ENCODE measurements at places on chromosomes 6 and 20.

DNA sequence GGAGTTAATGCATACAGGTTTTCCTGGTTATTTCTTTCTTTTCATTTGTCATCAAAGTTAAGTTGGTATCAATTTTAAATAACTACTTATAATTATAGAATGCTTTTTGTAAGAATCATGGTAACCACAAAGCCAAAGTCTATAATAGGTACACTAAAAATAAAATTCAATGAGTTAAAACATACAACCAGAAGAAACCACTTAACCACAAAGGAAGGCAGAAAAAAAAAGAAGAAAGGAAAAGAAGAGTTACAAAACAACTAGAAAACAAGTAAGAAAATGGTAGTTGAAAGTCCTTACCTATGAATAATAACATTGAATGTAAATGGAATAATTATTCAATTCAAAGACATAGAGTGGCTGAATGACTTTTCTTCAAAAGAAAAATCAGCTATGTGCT lies 45.6 kb downstream of the THBS2 start:
- no peak for DNase-seq

DNA sequence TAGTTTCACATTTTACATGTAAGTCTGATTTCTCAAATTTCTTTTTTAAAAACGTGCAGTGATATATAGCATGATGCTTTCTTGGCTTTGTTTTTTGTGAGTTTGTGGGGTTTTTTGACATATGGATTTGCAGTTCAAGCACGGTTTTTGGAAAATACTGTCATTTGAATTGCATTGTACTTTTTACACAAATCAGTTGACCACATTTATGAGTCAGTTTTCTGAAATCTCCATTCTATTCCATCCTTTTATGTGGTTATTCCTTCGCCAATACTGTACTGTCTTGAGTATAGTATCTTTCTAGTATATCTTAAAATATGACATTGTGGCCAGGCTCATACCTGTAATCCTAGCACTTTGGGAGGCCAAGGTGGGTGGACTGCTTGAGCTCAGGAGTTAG lies 890.0 kb upstream of the CITED2 start:
- DNase-seq = no peak

DNA sequence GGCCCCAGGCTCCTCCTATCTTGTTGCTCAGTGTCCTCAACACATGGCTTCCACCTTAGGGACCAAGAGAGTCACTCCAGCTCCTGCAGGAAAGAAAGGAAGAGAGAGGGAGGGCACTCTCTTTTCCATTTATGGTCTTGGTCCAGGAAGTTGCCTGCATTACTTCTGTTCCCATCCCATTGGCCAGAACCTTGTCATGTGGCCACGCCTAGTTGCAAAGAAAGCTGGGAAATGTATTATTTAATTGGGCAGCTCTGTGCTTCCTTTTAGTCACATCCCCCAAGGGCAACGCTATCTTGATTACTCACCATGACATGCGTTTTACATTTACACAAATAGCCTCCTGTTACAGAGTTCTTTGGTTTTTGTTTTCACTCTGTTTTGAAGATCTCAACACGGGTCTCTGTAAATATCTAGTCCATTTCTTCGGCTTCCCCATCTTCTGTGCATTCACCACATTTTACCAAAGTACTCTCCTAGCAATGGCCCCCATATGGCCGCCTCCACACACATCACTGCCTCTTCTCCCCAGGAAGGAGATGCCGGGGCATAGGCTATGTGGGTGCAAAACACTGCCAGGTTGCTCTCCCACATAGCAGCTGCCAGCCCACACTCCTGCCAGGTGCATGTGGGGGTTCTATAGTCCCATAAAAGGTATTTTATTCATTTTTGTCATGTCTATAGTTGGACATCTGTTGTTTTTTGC lies 35.7 kb upstream of the ZMYND8 start:
- no peak for DNase-seq

DNA sequence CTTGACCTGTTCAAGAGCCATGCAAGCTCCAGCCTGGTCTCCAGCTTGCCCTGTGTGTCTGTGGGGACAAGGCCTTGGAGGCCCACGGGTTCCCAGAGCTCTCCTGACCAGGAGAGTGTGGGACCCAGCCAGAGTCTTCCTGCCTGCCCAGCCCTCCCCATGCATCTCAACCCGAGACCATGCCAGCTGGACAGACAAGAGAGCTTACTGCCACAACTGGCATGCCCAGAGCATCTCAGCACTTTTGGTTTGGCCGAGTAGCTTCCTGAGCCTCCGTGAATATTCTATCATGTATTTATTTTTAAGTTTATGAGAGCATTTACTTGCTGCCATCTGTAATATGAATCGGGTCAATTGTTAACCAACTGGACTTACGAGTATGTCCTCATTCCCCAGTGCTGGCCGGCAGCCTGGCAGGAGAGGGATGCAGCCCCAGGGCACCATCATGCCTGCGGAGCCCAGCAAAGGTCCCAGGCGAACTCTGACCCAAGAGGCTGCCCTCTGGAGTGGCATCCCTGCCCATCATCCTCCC lies 14.9 kb downstream of the IP6K3 start:
- DNase-seq = no peak

DNA sequence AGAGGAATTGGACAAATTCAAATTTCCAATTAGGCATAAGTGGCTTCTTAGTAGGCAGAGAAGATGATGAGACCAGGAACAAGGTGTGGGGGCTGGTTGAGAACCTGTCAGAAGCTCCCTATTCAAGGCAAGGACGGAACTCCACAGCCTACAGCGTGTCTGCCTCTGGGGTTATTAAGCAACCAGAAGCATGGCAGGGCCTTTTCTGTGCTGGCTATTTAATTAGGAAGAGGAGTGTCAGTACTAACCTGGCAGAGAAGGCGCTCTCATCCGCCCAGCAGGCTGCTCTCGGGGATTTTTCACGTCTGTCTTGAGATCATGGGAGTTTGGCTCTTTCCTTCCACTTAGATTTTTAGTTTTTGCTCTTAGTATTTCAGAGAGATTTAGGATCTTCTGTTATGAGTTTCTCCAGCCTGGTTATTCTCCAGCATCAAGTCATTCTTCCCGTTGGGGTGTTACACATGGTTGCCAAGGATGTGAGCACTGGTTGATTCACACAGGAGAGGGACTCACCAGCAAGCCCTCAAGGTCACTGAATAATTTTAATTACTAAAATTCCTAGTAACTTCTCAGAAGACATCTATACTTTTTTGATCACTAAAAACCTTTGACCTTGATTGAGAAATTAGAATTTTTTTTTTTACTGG lies 23.9 kb downstream of the ADTRP start:
- DNase-seq = no peak

- no peak for DNase-seq
These were observed 57.2 kb upstream of the MAFB start for GRCh38 chr20:40746251-40746650.
